ENCODE measurements at places on chromosomes 16 and 17.

DNA sequence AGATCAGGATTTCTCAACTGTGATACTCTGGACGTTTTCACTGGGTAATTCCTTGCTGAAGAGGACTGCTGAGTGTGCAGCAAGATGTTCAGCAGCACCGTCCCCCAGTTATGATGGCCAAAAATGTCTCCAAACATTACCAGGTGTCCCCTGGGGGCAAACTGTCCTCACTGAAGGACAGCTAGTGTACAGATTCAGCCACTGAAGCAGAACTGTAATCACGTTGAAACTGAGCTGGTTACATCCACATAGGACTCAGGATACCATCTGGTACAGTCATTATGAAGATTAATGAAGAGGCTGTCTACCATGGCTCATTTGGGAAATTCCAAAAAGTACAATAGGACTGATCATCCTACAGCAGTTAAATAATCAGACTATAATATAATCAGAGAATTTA is 43.3 kb upstream of the GINS3 start:
- DNase-seq = no peak

- DNase-seq = no peak
Observed at GRCh38 chr17:42586514-42587230, 9.1 kb upstream of the PSMC3IP start.

DNA sequence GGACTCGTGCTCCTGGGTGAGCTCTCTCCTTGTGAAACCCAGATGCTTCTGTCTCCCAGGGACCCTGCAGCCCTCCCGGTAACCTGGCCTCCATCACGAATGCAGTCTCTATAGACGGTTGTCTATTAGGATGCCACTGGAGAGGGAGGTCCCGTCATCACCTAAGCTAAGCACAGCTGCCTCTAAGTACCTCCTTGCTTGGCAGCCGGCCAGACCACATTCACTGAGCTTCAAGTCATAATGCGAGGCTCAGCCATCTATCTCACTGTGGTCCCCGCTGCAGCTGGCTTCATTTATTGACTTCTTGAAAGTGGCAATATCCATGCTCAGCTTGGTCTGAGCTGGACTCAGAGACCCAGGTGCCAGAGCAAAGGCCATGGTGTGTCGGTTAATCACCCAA is 74.5 kb upstream of the HSBP1 start:
- DNase-seq = no peak

- DNase-seq = no peak
Observed at GRCh38 chr16:65658787-65659220, 536.9 kb upstream of the CDH11 start.

GRCh38 chr16:82639666-82640336 is 13.0 kb downstream of the CDH13 start:
- DNase-seq = no peak

Measured in stimulated activated CD8-positive, alpha-beta memory T cell treated with anti-CD3 and anti-CD28 coated beads, Interleukin-4, amount 100 ng/mL, for 4 hours (primary cell).